Prostate gland (tissue), 2 donors: ENCODE measurements at places on chromosomes 7 and 10.

DNA sequence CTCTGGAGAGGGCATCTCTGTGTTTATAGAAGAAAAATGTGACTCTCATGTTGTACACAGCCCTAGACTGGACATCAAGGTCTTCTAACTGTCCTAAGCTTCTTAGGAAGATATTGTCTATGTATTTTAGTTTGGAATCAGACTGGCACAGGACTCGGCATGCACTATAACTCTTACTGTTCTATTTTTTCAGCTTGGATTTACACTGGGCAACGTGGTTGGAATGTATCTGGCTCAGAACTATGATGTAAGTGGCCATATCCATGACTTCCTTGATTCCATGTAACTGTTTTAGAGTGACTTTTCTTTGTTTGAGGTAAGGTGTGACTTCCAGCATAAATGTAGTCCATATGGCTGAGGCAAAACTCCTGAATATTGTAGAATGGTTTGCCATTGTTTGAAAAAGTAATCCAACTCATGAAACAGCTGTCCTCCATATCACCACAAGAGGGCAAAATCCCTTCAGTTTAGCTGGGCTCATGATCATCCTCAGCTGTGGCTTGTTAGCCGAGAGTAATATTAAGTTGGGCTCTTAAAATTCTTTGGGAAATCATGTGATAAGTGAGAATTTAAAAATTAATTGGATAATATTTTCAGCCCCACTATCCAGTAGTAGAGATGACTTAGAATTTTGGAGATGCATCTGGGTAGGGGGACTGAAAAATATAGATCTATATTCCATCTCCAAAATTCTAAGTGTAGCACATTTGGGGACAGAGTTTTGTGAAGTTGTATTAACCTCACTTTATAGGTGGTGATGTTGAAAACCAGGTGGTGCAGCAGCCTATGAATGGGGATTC, 10.4 kb downstream of the STMP1 start:
- peak; percentile 34 for DNase-seq

- no peak for DNase-seq
Measured at GRCh38 chr10:131676800-131677421, 223.9 kb upstream of the PPP2R2D start.

DNA sequence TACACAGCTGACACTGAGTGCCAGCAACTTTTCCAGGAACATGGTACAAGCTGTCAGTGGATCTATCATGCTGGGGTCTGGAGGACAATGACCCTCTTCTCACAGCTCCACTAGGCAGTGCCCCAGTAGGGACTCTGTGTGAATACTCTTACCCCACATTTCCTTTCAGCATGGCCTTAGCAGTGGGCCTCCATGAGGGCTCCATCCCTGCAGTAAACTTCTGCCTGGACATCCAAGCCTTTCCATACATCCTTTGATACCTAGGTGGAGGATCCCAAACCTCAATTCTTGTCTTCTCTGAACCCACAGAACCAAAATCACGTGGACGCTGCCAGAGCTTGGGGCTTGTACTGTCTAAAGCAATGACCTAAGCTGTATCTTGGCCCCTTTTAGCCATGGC, 116.8 kb downstream of the IQUB start:
- DNase-seq, result no peak

DNA sequence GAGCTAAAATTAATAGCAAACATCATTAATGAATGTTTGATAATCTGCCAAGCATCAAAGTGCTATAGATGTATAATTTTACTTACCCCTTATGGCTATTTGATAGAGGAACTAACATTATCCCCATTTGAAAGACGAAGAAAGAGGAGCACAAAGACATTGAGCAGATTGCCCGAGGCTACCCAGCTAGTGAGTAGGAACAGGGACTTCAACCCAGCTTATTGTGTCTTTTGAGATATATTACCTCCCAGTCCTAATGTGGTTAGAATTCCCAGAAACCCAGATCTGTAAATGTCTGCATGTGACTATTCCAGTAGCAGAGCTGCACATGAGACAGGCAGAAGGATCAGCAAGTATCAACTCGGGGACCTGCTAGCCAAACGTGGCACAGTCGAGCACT, 160.1 kb upstream of the AOAH start:
- DNase-seq, result no peak

DNA sequence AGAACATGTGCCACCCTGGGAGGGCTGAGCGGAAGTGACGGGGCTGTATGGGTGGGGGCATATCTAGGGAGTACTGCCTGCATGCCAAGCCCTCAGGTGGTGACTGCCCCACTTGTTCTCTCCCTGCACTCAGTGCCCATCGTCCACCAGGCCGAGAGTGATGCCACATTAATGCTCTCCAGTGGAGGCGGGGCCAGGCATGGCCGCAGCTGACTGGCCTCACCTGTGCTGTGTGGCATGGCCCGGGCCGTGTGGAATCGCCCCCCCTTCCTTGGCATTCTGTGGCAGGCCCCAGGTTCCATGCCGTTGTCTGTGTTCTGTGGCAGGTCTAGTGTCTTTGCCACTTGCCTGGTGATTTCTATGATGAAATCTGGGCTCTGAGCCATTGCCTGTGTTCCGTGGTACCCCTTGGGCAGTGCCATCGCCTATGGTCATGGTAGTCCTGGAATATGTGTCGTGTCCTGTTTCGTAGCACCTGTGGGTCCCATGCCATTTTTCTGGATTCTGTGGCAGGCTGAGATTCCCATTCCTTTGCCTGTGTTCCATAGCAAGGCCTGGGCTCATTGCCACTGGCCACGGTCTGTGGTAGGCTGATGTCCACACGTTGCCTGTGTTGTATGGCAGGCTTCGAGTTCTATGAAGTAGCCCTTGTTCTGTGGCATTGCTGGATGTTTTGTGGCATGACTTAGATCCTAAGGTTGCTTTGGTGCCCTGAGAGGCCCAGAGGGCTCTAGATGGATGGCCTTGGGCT, 8.9 kb downstream of the FLNC start:
- DNase-seq, result no peak

GRCh38 chr7:141012696-141013344, 1.9 kb downstream of the MRPS33 start:
- no peak for DNase-seq

- DNase-seq, result no peak
Measured at GRCh38 chr7:50481867-50482266, 31.7 kb upstream of the FIGNL1 start.

DNA sequence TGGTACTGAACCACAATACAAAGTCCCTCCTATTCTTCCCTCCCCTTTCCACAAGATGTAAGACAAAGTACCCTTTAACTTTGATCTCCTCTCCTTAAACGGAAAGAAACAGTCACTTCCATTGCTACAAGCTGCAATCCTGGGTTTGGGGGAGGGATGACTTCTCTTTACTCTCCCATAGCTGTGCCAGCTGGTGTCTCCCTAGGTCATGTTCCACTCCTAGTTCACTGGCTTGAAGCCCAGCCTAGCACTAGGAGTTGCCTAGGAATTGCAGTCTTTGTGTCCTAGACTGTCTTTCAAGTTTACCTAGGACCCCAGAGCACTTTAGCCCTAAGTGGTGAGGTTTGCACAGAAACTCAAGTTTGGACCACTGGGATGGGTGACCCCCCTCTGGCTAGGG, 311.1 kb downstream of the HPSE2 start:
- no peak for DNase-seq

DNA sequence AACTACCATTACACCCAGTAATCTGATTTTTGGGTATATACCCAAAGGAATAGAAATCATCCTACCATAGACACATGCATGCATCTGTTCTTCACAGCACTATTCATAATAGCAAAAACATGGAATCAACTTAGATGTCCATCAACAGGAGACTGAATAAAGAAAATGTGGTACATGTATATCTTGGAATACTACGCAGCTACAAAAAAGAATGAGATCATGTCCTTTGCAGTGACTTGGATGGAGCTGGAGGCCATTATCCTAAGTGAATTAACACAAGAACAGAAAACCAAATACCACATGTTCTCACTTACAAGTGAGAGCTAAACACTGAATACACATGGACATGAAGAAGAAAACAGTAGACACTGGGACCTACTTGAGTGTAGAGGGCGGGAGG, 254.9 kb downstream of the CACNA2D1 start:
- no peak for DNase-seq

GRCh38 chr7:75033826-75034225, 39.8 kb downstream of the RCC1L start:
- no peak for DNase-seq

DNA sequence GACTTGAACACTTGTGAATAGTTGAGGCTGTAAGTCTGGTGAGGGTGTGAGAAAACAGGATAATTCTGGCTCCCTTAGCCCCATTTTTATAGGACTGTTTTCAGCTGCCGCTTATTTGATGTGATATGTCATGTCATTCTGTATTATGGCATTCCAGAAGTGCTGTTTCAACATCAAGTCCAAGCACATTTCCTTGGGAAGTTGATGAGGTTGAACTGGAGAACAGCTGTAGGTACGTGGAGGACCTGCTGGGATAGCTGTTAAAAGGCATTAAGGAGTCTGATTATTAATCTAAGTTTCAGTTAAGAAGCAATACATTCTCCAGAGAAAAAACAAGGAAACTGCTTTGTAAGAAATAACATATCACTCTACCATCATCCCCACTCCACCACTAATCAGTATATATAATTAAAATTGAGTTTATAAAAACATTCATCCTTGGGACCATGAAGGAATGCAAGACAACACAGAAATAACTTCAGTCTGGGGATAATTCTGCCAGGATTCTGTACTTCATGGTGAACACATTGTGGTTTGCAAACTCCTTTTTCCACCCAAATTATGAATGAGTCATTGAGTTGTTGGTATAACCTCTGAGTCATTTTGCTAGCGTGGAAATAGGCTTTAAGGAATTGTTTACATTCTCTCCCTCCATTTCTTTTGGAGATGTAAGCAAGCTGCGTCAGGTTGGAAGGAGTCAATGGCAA, 39.9 kb upstream of the TMEM229A start:
- no peak for DNase-seq

GRCh38 chr10:51000164-51000563, 74.1 kb upstream of the PRKG1 start:
- no peak for DNase-seq

DNA sequence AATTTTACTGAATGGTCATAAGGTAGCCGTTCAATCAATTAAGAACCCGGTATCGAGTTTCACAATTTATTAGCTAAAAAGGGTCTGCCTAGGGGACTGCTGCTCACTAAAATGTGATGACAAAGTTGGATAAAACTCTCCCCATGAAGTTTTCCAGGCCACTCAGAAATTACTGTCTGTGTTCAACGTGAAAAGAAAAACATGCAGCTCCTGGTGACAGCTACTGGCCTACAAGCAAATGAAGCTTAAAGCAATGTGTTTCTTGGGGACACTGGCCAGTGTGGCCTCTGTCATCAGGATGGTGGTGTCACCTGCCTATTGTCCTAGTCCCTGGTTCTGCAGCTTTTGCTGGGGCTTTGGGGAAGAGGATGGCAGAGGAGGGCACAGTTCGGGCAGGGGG, 222.6 kb downstream of the WDR11 start:
- DNase-seq, result no peak

GRCh38 chr10:93028883-93029282, 31.7 kb upstream of the CYP26C1 start:
- DNase-seq, result no peak

DNA sequence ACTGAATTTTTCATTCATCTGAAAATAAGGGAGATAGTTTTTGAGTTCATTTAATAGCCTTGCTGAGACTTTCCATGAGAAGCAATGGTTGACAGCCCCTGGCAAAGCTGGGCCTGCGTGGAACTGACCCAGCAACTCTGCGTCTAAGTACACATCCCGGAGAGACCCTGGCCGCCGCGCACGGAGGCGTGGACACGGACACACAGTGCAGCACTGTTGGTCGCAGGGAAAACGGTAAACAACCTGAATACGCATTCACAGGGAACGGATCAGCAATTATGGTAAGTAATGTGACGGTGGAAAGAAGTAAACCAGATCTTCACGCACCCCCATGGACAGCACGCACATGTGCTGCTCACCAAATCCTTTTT, 28.2 kb downstream of the GNA12 start:
- DNase-seq, result no peak

- DNase-seq, result no peak
Measured at GRCh38 chr7:2017481-2017891, 215.3 kb downstream of the MAD1L1 start.

- no peak for DNase-seq
Measured at GRCh38 chr7:128703609-128704241, 31.6 kb downstream of the GARIN1A start.

GRCh38 chr7:17297243-17297642, 1.2 kb upstream of the AHR start:
- no peak for DNase-seq

DNA sequence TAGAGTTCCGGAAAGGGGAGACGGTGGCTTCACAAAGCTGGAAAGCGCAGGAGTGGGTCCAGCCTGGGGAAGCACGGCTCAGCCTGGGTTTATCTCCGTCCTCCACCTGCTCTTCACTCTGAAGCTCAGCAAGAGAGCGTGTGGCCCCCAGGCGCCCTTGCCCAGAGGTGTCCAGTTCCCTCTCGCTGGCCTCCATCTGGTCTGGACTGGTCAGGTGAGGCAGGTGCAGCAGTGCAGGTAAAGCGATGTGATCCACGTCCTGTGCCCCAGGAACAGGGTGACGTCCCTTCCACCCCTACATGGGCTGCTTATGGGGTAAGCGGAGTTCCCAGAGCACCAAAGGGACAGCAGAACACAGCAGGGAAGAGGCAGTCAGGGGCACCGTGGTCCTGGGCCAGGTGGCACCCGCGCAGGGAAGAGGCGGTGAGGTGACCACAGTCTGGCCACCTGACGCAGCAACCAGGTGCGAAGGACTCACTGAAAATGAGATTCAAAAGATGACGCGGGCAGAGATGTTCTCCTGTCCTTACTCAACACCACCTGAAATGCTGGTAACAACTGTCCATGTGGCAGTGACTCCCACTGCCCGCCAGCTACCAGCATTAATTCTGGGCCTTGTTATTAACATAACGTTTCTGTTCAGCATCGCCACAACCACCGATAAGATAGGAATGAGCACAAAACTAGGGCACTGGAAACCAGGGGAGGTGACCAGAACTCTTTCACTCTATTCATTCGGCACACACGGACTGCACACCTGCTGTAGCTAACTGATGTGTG, 33.0 kb upstream of the DIP2C start:
- DNase-seq, result no peak
